ENCODE measurements at places on chromosomes 12 and 14.
A peak's percentile ranks its signal among the peaks of the same experiment; 100 is the strongest.

GRCh38 chr12:116434155-116435011 is 124.8 kb upstream of the MAP1LC3B2 start:
- no peak for DNase-seq

- DNase-seq: no peak
These were observed 656.0 kb upstream of the MDGA2 start for GRCh38 chr14:48331421-48331820.

DNA sequence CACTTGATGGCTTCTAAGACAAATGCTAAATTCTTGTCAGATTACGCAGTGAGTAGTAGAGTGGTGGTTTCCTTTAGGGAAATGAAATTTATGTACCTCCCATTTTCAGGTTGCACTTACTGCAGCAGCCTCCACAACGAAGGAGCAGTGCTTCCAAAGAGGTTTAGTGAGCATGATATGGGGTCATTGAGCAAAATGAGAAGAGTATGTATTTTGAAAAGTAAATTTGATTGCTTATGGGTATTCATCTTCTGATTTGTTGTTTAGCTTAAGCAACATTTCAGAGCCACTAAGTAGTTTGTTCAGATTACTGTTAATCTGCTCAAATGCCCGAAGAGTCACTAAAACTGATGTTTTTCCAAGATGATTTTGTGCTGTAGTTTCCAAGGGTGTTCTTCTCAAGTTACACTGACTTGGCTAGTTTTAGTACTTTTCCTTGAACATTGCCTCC is 493.6 kb downstream of the PCNX1 start:
- no peak for DNase-seq

DNA sequence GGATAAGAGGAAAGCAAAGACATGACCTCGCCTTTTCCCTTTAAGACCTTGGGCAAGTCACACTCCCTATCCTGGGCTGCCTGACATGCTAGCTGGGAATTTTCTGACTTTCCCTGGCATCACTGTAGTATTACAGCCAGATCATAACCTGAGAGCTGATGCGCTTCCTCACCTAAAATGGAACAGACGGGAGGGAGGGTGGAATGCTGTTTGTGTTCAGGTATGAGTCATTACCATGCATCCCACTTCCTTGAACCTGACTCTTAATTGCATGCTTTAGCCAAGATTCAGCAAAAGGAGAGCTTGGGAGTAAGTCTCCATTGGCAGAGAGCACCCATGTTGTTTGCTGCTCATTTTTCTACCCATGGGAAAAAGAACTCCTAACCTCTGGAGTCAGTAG is 156.5 kb downstream of the KCNK10 start:
- DNase-seq: no peak

DNA sequence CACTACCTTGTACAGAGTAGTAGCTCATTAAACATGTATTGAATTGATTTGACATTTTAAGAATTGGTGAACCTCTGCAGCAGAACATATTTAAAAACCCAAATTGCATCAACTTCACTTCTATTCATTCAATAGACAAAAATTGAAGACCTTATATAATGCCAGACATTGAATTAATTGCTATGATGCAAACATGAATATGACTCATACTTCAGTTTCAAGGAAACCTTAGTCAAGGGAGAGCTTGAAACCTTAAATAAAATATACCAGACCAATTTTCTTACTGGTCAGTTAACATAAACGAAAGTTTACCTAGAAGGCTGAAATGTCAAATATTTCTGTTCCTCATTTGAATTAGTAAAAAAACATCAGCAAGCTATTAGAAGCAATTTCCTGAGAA is 5.0 kb upstream of the MGAT4C start:
- no peak for DNase-seq

DNA sequence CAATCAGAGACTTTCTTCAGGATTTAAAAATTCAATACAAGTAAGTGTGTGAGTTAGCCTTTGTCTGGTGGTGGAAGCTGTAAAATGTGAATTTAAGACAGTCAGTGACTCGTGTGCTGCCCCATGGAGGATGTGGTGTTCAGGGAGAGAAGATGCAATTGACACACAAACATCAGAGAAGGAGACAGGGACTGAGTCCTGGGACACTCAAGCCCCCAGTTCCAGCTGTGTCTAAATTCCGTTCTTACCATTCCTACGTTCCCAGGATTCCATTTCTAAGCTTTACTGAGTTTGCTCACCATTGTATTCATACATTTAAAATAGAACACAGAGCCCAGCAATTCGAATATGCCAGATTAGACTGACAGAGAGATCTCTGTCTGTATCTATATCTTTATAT is 67.6 kb downstream of the C12orf56 start:
- no peak for DNase-seq

GRCh38 chr14:105993814-105994213 is 467.4 kb downstream of the TMEM121 start:
- DNase-seq: no peak

DNA sequence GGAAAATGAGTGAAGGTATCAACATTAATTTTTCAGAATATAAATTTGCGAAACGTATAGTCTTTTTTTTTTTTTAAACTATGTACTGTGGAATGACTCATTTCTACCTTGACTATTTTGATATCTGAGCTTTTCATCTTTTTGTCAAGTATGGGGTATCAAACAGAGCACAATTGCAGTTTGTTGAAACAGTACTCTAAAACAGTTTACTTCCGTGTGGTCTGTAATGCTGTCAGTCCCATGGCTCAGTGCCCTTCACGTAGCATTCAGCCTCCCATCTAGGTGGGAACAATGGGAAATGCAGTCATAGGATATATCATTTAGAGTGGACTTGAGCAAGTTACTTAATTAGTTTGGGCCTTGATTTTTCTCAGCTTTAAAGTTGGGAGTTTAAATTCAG is 139.5 kb downstream of the ERC1 start:
- no peak for DNase-seq

DNA sequence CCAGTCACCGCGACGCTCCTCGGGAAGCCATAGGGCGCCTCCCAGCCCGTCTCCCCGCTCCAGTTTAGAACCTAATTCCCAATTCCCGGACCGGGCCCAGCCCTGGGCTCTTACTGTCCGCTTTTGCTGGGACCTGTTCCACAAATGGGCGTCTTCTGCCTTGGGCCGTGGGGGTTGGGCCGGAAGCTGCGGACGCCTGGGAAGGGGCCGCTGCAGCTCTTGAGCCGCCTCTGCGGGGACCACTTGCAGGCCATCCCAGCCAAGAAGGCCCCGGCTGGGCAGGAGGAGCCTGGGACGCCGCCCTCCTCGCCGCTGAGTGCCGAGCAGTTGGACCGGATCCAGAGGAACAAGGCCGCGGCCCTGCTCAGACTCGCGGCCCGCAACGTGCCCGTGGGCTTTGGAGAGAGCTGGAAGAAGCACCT is 797 bp downstream of the UNG start:
- DNase-seq: no peak

DNA sequence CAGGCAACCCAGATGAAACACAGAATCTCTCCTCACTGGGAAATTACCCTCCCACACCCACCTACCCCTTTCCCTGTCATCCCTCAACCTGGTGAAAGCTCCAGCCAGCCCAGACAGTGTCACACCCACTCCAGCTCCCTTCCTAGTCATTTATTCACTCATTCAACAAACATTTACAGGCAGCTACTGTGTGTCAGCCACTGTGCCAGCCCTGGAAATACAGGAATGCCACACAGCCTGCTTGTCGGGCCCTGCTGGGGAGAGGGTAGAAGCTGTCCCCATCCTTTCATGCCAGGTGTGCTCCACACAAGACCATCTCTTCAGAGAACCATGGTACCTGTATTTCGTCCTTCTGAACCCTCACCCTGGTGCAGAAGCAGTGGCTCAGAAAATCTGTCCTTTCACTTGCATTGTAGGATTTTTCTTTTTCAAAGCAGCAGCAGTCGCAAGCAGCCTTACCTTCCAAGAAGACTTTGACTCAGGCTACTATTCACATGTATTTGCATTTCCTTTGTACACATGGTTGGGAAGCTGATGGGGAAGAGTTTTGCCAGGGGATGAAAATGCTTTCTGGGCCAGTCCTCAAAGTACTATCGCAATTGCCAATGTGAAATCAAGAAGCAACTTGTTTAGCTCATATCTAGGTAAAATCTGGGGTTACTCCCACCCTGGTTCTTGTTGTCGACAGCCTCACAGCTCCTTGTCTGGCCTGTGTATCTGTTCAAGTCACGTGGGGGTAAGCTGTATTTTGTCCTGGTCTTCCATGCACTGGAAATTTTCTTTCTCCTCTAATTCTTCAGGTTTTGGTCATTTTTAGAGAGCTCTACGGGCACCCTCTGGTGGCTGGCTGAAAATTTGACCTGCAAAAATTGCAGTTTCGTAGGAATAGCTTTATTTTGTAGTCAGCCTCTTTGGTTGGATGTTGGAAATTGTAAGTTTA is 147.4 kb upstream of the EGLN3 start:
- DNase-seq: peak; percentile 50

DNA sequence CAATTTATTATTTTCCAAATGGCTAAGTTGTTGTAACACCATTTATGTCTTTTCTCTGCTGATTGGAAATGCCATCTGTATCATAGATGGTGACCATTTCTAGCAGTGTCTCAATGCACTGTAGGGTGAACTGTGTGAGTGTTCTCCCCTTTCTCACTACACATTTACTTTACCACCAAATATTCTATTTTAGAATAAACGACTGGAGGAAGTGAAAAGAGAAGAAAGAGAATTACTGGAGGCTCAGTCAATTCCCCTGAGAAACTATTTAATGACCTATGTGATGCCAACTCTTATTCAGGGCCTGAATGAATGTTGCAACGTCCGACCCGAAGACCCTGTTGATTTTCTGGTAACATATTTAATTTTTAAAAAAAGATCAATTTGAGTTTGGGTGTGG is 15.5 kb upstream of the PAPOLA start:
- DNase-seq: no peak

DNA sequence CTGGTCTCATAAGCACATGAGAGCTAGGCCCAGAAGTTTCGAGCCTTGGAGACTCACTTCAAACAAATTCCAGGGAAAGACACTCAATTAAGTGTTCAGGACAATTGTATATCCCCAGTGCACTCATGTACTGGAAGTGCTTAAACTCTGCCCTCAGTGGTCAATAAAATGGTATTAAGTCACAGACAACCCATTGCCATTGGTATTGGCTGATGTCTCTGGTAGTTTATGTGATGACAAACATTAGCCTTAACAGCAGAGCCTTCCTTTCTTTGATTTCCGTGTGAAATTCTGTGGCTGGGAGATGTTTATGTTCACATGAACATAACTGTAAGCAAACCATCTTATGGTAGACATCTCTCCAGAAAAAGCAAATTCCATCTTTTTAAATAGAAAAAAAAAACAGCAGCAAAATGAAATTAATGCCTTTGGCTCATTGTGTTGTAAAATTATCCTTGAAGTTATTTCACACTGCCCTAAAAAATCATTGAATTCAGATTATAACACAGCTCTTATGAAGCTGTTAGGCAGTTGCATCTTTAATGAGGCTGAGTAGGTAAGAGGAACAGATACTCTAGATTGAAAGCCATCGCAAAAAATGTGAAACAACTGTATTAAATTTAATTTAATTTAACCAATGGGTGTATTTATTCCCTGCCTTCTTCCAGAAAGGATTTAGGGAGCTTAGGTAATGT is 216.2 kb upstream of the PLEKHG7 start:
- DNase-seq: no peak

GRCh38 chr14:96405677-96406076 is 13.7 kb downstream of the AK7 start:
- DNase-seq: no peak

GRCh38 chr14:96713426-96713825 is 83.8 kb upstream of the VRK1 start:
- no peak for DNase-seq

GRCh38 chr14:36514278-36515104 is 5.5 kb downstream of the NKX2-1 start:
- no peak for DNase-seq

- no peak for DNase-seq
These were observed 66.0 kb downstream of the NUAK1 start for GRCh38 chr12:106072751-106073150.

GRCh38 chr14:102967506-102967795 is 45.0 kb downstream of the AMN start:
- no peak for DNase-seq

DNA sequence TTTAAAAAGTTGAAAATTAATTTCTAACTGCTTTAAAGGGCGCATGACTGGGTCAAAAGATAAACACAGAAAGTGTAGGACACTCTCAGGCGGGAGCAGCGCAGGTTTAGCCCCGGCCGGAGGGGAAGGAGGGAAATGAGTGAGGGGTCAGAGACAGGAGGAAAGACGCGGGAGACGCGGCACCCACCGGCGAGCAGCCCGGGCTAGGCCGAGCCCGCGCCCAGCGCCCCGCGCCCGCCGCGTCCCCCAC is 591 bp downstream of the GXYLT1 start:
- DNase-seq: no peak

DNA sequence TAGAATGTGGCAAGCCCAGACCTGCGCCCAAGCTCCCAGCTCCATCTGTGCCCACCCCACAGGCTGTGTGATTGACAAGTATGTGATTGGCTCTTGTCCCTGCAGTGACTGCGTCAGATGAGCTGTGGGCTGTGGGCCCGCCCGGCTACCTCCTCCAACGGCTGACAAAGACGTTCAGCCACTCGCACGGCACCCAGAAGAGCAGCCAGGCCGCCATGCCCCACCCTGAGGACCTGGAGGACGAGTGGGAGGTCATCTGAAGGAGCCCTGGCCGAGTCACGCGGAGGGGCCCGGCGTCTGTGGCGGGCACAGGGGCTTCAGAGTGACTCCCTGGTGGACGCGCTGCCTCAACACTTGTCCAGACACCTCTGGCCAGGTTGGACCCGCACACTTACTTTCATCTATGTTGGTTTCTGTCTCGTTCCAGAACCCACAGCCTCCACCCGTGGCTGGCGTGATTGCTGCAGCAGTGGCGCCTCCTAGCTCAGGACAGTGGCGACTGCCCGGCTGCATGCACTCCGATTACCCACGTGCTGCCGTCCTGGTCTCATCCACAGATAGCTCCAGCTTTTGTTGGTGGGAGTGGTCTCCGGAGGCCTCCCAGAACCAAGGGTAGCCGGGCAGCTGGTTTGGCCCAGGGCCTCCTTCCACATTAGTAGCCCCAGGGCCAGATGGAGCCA is 11.4 kb downstream of the ANKRD9 start:
- DNase-seq: no peak

DNA sequence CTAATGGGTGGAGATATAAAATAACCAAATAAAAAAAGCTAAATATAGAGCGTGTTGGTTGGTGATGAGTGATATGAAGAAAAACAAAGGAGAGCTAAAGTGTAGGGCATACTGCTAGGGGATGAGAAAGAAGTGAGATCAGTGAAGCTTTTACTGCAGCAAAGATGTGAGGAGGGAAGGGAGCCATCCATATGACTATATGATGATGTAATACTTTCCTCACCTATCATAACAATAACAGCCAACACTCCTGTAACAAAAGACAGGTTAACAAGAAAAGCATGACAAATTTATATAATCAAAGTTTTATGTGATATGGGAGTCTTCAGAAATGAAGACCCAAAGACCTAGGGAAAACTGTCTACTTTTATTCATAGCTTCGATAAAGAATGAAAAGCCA is 57.4 kb upstream of the LRFN5 start:
- no peak for DNase-seq

GRCh38 chr12:21675641-21676040 is 18.0 kb upstream of the LDHB start:
- no peak for DNase-seq
